MM.1S (cell line): ENCODE measurements at places on chromosomes 2 and 18.

DNA sequence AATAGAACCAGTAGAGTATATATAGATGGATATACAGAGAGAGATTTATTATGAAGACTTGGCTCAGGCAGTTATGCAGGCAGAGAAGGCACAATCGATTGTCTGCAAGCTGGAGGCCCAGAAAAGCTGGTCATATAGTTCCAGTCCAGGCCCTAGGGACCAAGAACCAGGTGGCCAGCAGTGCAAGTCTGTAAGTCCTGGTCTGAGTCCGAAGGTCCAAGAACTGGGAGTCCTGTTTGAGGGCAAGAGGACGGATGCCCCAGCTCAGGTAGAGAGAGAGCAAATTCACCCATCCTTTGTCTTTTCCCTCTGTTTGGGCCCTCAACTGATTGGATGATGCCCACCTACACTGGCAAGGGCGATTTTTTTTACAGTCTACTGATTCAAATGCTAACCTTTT lies 164.6 kb downstream of the CAMKMT start:
- DNase-seq: no peak

GRCh38 chr2:103435010-103435409 lies 673.2 kb downstream of the TMEM182 start:
- DNase-seq: no peak

- no peak for DNase-seq
Observed at GRCh38 chr2:231615058-231615671, 22.5 kb downstream of the TEX44 start.

DNA sequence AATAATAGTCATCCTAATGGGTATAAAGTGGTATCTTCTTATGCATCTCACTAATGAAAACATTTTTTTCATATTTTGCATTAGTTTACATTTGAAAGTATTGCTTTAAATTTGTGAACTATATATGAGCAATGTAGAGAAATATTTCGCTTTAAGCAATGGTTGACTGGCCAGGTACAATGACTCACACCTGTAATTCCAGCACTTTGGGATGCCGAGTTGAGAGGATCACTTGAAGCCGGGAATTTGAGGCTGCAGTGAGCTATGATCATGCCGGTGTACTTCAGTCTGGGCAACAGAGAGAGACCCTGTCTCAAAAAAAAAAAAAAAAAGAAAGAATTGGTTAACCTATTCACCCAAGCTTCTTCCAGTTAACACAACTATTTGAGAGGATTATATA lies 15.1 kb downstream of the ZCCHC2 start:
- no peak for DNase-seq

DNA sequence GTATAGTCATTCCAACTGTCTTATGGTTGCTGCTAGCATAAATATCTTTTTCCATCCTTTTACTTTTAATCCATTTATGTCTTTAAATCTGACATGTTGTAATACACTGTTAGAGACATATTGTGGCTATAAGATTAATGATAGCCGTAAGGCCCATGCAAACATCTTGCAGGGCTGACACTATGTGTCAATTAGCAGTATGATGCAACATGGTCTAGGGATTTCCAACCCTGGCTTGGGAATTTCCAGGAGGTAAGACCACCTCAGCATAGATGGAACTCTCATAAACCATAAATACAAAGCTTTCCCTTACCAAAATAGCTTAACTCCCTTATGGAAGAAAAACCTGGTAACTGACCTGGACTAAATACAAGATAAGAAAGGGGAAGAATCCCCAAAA lies 16.5 kb downstream of the SCLY start:
- no peak for DNase-seq

DNA sequence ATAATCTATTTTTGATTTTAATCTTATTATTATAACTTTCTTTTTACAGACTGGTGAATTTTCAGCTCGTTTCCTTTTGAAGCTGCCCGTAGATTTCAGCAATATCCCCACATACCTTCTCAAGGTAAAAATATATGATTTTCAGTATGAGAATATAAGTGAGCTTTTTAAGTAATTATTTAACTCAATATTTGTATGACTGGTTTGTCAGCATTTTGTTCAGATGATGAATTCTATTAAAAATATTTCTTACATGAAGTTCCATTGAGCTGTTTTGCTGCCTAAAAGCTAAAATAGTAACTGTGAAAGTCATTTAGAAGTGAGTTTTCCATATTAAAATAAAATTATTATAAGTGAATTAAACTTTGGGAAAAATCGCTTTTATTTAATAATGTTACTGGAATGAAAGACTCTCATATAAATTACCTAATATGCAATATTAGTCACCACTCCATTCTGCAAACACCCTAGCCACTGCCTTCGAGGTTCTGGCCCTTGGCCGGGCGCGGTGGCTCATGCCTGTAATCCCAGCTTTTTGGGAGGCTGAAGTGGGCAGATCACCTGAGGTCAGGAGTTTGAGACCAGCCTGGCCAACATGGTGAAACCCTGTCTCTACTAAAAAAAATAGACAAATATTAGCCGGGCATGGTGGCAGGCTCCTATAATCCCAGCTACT lies 155.3 kb downstream of the BABAM2 start:
- DNase-seq: no peak

- no peak for DNase-seq
Observed at GRCh38 chr2:15507697-15508096, 53.4 kb downstream of the NBAS start.

DNA sequence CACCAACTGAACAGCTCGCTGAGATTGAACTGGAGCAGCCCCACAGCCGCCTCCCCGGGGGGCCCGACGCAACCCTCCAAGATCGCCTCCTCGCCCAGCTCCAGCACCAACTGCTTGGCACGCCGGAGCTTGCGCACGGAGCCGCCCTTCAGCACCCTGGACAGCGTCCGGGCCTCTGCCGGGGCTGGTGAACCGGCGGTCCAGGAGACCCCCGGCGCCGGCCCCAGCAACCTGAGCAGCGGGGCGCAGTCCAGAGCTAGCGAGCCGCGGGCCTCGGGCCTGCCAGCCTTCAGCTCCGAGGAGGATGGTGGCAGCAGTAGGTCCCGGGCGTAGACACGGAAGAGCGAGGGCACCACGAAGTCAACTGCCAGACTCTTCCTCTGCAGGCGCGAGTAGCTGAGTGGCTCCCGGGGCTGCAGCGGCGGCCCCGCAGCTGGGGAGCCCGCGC lies 1.2 kb downstream of the ALK start:
- peak; percentile 68 for DNase-seq

GRCh38 chr2:190698895-190699294 lies 50.0 kb downstream of the NAB1 start:
- DNase-seq: no peak

DNA sequence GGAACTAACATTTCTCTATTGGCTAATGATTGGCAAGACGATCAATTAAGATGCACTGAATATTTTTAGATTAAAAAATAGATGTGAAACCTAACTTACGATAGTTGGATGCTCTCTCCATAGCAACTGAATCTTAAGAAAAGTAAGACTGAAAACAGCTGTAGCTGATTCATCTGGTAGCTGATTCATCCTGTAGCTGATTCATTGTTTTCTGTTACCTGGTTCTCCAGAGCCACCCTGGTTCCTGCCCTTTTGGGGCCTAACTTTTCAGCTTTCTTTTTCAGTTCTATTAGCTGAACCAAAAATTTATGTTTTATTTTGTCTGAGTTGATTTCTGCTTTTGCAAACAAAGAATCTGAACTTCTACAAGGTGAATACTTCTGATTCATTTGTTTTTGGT lies 22.7 kb upstream of the SPR start:
- DNase-seq: peak; percentile 80

GRCh38 chr2:179861416-179862067 lies at the start of gene ZNF385B:
Gene ZNF385B, minus strand, starts transcription at chr2:179861612.
- no peak for DNase-seq

GRCh38 chr2:101480764-101481163 lies 5.9 kb upstream of the RFX8 start:
- DNase-seq: no peak

GRCh38 chr18:25453556-25454269 lies 101.7 kb upstream of the ZNF521 start:
- DNase-seq: no peak

DNA sequence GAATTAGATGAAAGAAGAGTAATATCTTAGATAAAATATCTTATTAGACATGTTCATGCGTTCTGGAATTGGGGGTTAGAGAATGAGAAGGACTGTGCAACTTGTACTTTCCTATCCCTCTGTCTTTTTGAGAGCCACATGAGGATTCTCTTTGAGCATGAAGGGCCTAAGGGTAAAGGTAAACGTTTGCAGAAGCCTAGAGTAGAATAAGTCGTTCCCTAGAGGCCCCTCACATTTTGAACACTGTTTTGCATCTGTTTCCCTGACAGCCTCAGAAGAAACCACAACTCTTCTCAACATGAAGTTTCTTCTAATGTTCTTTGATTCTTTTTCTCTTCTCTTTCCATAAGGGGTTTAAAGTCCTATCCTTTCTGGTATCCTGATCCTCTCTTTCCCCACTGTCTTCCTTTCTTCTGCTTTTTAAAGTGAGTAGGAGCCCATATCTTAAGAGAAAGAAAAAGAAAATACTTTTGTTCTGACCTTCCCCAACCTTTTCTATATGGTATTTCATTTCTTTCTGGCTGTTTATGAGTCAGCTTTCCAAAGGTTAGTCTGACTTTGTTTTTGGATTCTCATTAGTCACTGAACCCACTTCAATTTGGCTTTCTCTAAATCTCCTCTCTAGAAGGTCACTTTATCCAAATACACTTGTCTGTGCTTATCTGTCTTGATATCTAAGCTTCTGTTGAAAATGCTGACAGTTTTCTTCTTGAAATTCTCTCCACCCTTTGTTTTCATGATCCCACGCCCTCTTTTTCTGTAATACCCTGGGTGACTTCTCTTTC lies 34.8 kb downstream of the PPP1R1C start:
- no peak for DNase-seq

- DNase-seq: no peak
Observed at GRCh38 chr2:45006942-45007287, 2.3 kb downstream of the SIX2 start.

GRCh38 chr2:121155502-121156056 lies 129.4 kb downstream of the TFCP2L1 start:
- no peak for DNase-seq

DNA sequence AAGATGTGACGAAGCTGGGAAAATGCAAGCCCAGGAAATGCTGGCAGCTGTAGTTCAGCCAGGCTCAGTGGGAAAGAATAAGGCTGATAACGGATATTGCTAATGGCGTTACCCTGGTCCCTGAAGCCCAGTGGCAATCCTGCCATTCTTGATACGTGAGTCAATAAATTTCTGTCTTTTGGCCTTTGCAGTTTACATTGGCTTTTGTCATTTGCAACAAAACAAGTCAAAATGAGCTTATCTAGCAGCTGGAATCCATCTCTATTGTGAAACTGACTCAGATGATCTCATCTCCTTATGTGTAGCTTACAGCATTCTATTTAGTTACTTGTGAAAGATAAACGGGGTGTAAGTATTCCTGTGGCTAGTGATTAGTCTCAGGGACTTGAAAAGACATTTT lies 43.8 kb downstream of the ARL6IP6 start:
- DNase-seq: no peak

DNA sequence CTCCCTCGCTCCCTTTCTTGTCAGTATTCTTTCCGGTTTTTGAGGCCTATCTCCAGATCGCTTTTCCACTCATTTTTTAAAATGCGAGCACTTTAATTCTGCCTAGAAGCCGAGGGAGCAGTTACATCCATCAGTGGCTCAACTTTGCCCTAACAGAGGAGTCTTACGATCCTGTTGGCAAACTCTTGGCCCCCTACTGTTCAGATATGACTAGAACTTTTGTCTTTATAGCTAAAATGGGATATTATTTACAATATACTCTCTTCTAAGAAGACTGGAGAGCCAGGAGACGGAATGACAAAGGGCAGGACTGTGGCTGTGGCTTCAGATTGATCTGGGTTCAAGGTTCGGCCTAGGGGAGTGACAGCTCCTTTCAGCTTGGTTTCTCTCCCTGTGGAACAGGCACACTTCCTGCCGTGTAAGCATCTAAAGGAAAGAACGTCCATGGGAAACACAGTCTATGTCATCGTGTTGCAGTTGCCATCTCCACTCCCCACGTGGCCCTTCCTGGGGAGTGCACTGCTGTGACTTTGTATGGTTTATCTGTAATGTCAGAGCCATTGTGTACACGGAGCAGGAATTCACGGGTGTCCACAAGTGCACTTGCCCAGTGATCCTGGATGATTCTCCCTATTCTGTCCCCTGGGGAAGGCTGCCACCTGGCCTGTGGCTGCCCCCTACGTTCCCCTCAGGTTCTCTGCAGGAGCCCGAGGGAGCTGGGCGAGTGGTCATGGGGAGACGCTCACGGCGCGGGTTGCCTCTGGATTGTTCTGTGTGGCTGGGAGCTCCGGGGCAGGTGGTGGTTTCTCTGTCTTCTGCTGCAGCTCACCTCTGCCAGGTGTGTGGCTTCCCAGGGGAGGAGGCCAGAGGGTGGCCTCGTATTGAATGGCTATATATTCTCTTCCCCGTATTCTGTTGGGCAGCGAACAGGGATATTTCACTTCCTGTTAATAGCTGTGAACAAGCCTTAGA lies 222.0 kb downstream of the LDLRAD4 start:
- no peak for DNase-seq

DNA sequence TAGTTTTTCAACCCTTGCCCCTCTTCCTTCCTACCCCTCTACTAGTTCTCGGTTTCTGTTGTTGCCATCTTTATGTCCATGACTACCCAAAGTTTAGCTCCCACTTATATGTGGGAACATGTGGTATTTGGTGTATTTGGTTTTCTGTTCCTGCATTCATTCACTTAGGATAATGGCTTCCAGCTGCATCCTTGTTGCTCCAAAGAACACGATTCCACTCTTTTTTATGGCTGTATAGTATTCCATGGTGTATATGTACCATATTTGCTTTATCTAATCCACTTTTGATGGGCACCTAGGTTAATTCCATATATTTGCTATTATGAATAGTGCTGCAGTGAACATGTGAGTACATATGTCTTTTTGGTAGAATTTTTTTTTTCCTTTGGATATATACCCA lies 20.6 kb upstream of the DSC1 start:
- no peak for DNase-seq
